ENCODE measurements at places on chromosomes 7 and 10.

- no peak for DNase-seq
These were observed 359.1 kb downstream of the GLRX3 start for GRCh38 chr10:130495116-130495862.

DNA sequence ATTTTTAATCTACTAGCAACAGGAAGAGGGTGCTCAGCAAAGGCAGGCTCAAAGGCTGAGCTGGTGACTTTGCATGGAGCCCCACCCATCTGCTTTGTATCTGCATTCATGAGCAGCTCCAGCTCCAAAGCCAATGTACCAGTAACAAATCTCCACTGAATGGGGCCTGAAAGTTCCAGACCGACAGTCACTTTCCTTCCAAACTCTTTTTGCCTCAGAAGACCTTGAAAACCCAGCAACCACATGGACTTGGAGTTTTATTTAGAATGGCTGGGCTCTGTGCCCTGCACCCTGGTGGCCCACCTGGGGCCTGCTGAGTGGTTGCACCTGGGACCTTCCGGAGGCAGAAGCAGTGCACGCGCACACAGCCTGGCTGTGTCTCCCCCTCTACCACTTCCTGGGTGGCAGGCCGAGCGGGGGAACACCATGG is 195.0 kb upstream of the PLXNA4 start:
- DNase-seq, result no peak

DNA sequence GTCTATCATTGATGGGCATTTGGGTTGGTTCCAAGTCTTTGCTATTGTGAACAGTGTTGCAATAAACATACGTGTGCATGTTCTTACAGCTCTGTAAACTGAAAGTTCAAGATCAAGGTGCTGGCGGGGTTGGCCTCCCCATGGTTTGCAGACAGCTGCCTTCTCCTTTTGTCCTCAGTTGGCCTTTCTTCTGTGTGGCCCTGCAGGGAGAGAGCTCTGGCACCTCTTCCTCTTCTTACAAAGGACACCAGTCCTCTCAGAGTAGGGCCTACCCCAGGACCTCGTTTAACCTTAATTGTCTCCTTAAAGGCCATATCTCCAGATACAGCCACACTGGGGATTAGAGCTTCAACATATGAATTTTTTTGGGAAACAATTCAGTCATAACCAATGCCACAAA is 462.7 kb downstream of the TCERG1L start:
- DNase-seq, result no peak

DNA sequence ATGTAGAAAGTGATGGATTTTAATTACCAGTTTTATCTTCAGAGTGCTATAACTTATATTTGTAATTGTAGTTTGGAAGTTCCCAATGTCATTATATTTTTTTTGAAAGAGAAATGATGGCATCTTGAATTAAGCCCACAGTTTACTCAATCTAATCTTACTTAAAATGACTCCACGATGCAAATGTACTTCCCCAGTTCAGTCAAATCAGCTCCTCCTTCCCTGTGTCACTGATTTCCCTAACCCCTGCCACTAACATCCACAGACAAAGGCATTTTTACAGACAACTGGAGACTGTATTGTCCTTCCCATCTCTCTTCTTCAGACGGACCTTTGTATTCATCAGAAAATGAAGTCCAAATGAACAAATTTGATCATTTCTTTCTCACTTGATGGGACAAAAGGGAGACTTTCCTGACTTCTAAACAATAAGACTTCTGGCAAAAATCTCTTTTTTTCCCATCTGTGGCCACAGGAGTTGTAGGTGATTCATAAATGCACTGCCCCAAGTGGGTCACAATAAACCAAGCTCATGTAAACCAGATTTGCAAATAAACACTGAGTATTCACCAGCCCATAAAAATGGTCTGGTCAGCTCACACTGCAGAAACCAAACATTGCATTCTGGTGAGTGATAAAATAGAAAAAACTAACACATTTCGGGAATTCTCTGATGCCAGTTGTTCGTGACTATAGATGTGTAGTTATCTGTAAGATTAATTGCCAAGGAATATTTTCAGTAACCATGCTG is 162.9 kb downstream of the FANK1 start:
- DNase-seq, result peak; percentile 87

DNA sequence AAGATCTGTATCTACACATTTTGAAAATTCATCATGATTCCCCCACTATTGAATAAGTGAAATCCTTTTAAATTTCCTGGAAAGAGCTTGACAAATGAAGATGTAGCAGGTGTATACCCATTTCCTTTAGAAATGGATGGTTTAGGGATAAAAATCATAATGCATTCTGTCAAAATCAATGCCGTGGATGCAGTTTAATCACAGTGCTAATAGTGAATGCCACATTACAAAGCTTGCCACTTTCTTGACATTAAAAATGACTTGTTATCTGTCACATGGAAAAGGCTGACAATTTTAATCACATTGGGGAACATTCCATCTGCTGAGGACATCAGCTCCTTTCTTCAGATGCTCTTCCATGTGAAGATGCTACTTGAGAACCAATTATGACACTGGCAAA is 229.6 kb downstream of the GPAM start:
- DNase-seq, result no peak

- peak; percentile 68 for DNase-seq
These were observed 34.6 kb downstream of the ZEB1 start for GRCh38 chr10:31353574-31353973.

DNA sequence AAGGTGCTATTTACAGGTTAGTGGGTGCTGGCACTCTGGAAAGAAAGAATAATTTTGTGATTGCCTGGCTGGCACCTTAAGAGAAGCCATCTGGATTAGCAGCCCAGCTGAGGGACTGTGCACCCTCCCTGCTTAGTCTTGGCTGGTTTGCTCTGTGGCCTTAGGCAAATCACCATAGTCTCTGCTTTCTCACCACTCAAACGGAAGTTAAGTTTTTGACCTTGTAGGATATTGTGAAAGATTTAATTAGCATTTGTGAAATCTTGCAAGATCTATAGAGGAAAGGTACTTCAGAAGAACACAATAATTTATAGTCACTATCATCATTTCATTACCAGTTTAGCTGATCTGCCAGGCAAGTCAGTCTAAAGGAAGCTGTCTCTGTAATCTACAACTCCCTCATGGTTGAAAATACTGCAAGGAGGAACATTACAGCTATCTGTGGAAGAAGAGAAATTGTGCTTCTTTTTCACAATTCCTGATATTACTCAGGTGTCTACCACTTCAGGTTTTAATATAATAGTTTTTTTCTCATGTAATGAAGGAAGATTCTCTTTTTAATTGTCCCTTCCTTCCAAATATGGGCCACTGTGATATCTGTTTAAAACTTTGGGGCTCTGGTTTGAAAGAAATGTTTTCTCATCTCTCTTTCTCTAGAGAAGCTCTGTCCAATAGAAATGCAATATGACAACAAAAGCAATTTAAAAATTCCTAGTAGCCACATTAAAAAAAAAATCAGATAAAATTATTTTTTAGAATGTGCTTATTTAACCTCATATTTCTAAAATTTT is 219.6 kb downstream of the PTEN start:
- no peak for DNase-seq

GRCh38 chr7:22983257-22983855 is 30.6 kb downstream of the HYCC1 start:
- peak; percentile 25 for DNase-seq

- no peak for DNase-seq
These were observed 72.8 kb upstream of the ADRA2A start for GRCh38 chr10:111004016-111004415.

- peak; percentile 45 for DNase-seq
These were observed 199.5 kb downstream of the INHBA start for GRCh38 chr7:41503438-41503837.

GRCh38 chr7:101113836-101114235 is 13.1 kb upstream of the SERPINE1 start:
- DNase-seq, result no peak
